EH (cell line): ENCODE measurements at places on chromosomes 13 and 19.

DNA sequence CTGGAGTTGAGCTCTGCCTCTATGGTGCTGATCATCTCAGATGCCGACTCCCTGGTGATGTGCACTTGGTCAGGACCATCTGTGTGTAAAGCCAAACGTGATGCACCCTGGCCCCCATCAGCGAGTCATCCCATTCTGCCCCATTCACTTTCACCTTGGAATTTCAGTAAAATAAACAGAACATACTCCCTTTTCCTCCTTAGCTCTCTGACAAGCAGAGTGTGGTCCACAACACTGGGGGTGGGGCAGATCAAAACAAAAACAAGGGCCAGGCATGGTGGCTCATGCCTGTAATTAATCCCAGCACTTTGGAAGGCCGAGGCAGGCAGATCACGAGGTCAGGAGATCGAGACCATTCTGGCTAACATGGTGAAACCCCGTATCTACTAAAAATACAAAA, 12.3 kb downstream of the CEACAM20 start:
- no peak for DNase-seq

- DNase-seq: peak; percentile 42
These were observed 5.4 kb downstream of the KLK1 start for GRCh38 chr19:50817941-50818858.

- DNase-seq: peak; percentile 9
These were observed 36.1 kb upstream of the EIF3G start for GRCh38 chr19:10155839-10156238.

DNA sequence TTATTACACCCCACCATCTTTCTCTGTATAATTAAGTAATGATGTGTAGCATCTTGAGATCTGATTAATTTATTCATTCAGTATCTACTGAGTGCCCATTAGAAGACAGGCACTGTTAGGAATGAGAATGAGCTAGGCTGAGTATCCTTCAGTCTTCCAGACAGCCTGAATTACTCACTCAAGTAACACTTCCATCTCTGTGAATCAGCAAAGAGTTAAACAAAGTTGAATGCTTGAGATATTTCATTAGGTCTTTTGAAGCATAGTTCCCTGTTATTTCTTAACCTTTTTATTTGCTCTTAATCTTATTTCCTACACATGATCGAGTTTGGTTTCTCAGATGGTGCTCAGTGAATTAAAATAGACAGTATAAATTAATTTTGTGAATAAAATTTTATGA, 413.7 kb downstream of the DCT start:
- peak; percentile 56 for DNase-seq

DNA sequence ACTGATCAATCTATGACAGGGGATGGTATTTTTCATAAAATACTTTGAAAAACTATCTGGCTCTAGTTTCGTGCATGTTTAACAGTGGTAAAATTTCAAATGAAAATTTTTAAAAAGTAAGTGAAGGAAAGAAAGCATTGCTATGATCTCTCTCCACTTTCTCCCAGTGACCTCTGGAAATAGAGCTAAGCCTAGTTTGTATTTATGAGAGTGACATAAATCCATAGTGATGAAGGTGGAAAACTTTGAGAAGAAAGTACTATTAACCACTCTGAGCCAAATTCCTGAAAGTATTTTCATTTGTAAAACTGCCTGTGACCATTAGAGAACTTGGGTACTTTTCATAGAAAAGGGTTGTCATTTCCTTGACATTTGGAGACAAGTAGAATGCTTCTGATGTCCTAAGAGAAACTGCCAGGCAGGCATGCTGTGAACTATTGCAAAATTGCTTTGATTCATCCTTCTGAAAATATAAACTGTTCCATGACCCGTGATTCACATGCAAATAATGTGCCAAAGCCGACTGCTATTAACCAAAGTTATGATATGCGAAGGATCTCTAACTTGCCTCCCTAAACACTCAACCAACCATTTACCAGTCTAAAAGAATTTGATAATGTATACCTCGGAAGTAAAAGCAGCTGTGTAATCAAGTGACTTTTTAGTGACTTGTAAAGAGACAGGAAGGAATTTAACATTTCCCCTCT, 133.2 kb downstream of the VWA8 start:
- peak; percentile 98 for DNase-seq

DNA sequence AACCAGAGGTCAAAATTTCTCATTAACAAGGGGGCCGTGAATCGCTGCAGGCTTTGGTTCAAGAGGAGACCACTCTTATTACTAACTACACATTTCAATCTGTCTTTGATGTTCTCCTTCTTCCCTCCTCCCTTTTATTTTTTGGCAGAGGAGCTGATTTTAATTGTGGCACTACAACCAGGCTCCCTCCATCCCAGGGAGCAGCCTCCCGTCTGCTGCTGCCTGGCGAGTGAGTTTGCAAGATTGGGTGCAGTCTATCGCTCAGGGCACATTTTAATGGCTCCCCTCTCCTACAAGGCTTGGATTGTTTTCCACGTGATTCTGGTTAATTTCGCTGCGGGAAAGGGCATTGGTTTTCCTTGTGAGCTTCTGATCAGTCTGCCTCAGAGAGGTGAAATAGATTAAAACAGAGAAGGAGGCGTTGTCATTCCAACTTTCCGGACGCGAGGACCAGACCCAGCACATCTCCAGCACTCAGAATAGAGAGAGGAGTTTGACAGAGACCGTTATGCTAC, 81.4 kb downstream of the KCTD15 start:
- no peak for DNase-seq

DNA sequence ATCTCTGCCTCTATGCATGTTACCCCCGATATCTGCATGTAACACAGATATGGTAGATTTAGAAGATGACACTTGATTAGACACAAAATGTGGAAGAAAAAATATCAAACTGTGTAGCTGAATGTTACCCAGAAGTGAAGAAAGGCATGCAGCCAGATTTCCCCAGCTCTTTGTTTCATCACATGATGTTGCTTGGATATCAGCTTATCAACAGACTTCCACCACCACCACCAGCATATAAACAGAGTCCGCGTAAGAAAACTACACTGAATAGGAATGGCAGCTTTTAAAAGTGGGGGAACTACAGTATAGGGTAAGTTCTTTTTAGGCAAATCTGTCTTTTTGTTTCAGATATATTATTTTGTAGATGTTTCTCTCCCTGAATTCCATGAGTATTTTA, at the start of gene FAM216B:
Gene FAM216B, plus strand, starts transcription at position 233 of the 400 bp plus-strand sequence. CDS start 2,484 bp downstream, outside the sequence.
- DNase-seq: no peak

DNA sequence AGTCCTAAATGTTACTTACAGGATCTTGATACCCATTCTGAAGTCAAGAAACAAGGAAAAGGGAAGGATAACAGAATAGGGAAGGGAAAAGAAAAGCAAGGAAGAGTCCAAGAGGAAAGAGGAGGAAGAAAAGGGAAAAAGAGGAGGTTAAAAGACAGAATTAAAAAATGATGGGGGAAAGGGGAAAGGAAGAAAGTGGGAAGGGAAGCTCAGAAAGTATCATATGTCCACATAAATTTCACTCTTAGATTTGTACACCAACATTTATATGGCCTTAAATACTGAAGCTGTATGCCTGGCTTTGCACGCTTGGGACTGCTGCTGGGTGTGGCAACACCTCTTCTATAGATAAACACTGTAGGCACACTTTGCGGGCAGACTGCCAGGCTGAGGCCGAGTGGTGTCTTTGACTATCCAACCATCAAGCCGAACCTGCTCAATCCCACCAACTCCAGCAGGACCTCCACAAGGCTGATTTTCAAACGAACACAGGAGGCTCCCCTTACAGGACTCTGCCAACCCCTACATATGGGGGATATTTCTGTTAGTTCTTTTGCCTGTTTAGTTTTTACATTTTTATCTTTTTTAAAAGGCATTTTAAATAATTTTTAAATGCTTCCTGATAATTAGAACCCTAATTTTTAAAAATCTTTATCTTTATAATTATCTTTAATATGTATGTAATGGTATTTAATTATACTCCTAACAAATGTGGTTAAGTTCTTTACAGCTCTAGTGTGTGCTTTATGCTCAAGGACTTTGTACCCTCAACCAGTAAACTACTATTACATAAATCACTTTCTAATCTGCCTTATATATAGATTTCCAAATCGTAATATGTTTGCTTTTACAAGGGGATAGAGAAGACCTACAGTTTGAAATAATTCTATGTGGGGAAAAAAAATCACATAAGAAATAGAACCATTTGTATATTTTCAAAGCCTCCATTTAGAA, 154.2 kb downstream of the DIAPH3 start:
- no peak for DNase-seq

- DNase-seq: no peak
These were observed 17.2 kb downstream of the SMIM24 start for GRCh38 chr19:3462991-3463713.

- no peak for DNase-seq
These were observed 165.2 kb downstream of the TEX29 start for GRCh38 chr13:111485491-111486250.

DNA sequence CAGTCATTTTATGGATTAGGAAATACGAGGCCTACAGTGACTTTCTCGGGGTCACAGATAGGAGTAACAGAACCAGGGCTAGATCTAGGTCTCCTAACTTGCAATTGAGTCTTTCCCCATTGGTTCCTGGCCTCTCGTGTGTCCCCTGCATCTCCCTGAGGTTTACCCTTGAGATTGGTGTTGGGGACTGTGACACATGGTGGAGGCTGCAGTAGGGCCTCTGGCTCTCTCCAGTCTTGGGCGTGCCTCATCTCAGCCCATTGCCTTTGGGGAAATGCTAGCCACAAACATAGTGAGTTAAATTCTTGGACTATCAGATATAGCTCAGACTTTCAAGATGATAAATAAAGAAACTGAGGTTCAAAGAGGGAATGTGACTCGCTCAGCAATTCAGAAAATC, 212.1 kb downstream of the KCNRG start:
- DNase-seq: no peak

GRCh38 chr13:99955747-99956472, 15.7 kb downstream of the ZIC5 start:
- DNase-seq: peak; percentile 7

- no peak for DNase-seq
These were observed 2.7 kb upstream of the CEBPA start for GRCh38 chr19:33304760-33305647.

GRCh38 chr19:4054441-4055208, 12.1 kb downstream of the ZBTB7A start:
- no peak for DNase-seq

DNA sequence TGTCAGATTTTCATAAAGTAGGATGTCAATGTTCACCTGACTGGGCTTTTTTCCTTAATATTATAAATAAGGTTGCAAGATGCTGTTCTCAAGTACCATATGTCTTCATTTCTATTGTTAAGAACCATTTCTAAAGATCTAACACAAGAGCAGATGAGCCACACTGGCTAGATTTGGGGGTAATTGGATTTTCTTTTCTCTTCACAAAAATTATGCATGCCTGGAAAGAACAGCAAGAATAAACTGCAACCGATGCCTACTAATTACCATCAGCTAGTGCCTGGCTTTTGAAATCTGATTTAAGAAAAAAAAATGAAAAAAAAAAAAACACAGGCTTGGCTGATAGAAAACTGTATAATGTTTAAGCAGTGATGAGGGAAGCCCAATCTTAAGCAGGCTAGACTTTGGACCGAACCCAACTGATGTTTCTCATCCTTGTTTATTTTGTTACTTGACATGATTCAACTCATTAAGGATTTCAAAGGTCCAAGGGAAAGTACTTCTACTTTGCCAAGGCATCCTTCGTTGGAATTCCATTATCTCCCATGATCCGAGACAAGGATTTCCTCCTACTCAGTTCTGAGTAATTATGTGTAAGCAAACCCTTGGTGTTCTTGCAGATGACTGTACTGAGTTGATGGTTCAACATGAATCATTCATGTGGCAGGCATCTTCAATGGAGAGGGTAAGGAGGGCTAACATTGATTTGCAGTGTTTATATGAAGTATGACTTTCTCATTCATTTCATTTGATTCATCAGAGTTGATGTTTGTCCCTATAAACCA, 300.5 kb downstream of the SPRY2 start:
- DNase-seq: peak; percentile 100

- DNase-seq: peak; percentile 58
These were observed 133.5 kb upstream of the IRS2 start for GRCh38 chr13:109919715-109920375.

DNA sequence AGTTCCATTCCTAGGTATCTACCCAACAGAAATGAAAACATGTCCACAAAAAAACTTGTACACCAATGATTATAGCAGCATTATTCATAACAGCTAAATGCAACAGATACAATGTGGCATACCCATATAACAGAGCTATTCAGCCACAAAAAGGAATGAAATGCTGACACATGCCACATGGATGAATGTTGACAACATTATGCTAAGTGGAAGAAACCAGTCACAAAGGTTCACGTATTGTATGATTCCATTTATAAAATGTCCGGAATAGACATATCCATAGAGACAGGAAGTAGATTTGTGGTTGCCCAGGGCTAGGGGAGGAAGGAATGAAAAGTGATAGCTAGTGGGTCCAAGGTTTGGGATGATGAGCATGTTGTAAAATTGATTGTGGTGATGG, 10.8 kb downstream of the CRYL1 start:
- peak; percentile 31 for DNase-seq

DNA sequence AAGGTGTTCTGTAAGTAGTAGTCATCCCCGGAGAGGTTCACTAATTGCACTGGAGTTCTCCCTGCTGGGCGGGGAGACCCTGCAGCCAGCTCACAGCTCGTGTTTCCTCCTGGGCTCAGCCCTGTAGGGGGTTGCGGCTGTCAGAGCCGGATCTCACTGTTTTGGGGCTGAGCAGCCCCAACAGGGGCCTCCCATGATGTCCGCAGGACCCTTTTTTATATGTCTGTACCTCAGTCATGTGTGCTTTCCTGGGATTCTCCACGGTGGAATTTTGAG, 130.2 kb upstream of the MCF2L start:
- DNase-seq: no peak

DNA sequence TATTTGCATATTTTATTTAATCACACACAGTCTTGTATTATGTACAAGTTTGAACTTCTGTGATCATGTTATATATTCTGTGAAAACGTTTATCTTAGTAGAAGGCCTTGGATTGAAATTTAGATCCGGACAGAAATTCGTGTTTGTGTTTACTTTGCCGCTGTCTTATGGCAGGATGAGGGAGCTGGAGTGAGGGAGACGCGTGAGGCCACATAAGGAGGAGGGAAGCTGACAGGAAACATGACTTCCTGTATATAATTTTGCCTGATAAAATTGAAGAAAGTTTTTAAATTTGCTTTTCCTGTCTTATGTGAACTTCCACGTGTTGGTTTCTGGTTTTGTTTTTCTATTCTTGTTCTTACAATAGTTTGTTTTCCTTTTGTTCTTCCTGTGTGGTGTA, 200.2 kb downstream of the MTUS2 start:
- DNase-seq: no peak

- peak; percentile 33 for DNase-seq
These were observed 6.3 kb downstream of the TEAD2 start for GRCh38 chr19:49355909-49356353.

- DNase-seq: peak; percentile 11
These were observed 1.3 kb downstream of the CDX2 start for GRCh38 chr13:27967736-27968315.

GRCh38 chr19:45130888-45131615, 29.7 kb downstream of the NKPD1 start:
- peak; percentile 28 for DNase-seq

GRCh38 chr13:95300625-95301182, 547 bp downstream of the ABCC4 start:
- peak; percentile 65 for DNase-seq
